Stimulated activated CD8-positive, alpha-beta memory T cell treated with anti-CD3 and anti-CD28 coated beads, Interleukin-15, amount 100 ng/mL, for 24 hours (primary cell): ENCODE measurements at places on chromosomes 7 and 10.

GRCh38 chr7:33351709-33352108, 222.3 kb downstream of the BBS9 start:
- DNase-seq: no peak

- no peak for DNase-seq
Measured at GRCh38 chr7:73342645-73343044, 14.7 kb downstream of the FKBP6 start.

DNA sequence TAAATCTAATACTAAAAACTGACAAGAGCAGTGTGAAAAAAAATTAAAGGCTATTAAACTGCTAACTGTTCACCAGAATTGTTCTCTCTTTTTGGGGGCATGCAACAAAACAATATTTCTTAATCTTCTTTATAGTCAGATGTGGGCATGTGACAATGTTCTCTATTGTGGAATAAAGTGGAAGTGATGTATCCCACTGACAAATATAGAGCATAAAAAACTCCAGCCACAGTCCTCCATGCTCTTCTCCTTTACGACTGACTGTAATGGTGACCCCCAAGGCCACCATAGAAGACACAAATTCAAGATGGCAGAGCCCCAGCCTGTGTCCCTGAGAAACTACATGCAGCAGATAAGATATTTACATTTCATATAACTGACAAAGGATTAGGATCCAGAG, 11.6 kb upstream of the CCDC6 start:
- no peak for DNase-seq

GRCh38 chr10:34464591-34464990, 350.5 kb downstream of the PARD3 start:
- DNase-seq: no peak

DNA sequence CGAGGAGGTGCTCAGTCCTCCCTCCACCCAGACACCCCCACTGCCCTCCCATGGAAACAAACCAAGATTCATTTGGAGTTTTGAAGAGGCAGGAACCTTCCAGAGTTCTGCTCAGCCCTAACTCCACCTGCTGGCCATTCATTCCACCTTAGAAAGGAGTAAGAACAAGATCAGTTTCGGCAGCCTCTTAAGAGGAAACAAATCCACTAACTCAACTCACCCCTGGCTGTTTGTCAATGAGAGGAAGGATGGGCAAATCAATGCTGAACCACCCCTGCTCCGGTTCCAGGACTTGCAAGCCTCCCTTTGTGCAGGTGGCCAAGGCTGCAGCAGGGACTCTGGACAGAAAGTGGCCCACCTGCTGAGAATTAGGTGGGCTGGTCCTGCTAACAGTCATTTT, 26.2 kb downstream of the CCDC3 start:
- DNase-seq: no peak

DNA sequence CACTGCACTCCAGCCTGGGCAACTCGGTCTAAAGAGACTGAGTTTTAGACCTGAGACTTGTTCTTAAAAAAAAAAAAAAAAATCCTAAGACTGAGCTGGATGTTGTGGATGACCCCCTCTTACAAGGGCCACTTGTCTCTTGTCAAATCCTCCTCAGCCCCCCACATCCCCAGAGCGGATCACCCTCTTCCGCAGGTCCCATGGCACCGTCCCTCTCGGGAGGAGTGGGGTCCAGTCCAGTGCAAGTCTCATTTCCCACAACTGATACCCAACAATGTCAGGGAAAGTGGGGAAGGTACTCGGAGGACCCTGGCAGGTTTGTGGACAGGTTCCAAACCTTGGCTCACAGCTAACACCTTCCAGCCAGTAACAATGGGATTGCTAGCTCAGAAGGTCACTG, 100.3 kb downstream of the ELFN1 start:
- no peak for DNase-seq

- DNase-seq: no peak
Measured at GRCh38 chr7:139091677-139091996, 17.9 kb downstream of the ZC3HAV1 start.

- DNase-seq: no peak
Measured at GRCh38 chr10:132866601-132867381, 75.6 kb downstream of the CFAP46 start.

DNA sequence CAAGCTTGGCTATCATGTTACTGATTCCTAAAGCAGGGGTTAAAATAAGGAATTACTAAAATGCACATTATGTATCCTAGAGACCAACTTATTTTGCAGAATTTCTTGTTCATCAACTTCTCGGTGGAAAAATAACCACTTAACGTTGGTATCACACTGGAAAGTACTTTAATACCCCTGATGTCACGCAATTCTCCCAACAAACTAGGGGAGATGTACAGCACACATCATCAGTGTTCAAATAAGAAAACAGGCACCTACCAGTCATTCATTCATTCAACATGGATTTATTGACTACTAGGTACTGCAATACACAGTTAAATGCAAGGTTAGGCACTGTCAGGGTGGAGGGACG, 648 bp downstream of the HUS1 start:
- no peak for DNase-seq

DNA sequence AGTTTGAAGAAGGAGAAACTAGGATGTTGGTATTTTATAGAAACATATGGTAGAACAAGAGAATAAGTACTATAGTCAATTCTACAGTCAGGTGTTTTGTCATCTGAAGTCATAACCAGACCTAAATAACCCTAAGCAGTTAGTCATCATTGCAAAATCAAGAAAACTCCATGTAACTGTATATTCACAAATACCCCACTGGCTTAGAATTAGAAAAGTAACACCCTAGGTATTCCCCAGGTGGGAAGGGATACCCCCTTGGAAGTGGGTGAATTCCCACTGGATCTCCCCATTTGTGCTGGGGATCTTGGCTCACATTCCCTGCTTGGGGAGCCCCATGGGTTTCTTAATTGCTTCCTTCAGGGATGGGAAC, 45.9 kb upstream of the ITGB8 start:
- DNase-seq: no peak

DNA sequence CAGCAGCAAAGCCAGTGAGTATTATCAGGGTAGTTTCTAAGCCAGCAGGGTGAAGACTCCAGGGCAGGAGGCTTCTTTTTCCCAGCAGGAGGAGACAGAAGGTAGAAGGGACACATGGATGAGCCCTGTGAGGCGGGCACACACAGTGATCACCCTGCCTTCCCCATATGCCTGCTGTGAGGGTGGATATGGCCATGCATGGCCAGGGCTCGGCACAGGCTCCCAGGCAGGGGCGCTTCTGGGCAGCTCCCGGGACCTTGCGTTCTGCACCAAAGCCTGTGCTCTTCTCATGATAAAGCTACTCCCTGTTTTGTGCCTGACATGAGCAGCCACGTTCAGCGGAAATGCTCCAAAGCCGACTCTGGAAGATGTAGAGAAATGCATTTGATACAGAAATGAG, 807.2 kb downstream of the TYW1 start:
- no peak for DNase-seq

DNA sequence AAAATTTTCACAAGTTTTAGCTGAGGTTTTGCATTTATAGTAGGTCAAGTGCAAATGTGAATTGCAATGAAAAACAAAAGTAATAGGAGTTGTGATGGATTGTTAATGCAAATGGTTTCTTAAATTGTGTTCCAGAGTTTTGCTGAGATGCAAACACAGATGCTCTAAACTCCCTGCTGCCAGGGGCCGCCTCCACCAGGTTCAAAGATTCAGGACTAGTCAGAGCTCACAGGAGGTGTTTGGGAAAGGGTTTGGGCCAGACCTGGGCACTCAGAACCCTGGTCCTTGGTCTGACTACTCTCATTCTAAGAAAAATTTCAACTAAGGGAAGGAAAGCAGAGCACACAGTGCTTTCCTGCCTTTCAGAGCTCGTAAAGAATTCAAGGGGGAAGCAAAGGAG, 193.1 kb downstream of the CCSER2 start:
- no peak for DNase-seq

GRCh38 chr10:49331431-49331830, 32.5 kb downstream of the C10orf71 start:
- no peak for DNase-seq

- DNase-seq: no peak
Measured at GRCh38 chr10:6578795-6579182, 1.3 kb downstream of the PRKCQ start.

DNA sequence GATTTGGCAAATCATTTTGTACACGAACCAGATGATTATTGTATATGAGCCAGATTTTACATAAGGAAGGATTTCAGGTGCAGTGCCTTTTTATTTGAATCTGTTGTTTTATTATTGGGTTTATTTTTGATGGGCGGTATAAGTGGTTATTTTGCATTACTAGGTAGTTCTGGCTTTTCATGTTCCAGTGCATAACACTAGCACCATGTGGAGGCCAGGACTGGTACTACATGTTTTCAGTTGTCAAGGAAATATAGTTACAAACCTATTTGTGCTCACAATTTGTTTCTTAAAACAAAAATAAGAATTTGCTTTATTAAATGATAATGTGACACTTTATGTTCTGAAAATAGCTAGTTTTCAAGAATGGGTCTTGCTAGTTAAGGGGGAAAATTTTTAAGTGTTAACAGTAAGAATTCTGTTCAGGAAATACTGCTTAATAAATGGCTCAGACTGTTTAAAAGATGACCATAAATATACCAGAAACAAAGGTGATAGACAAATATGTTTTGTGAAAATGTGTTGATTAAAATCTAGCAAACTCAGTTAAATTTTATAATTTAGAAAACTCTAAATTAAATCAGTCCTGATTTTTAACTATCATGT, 7.1 kb upstream of the SEMA3E start:
- no peak for DNase-seq

DNA sequence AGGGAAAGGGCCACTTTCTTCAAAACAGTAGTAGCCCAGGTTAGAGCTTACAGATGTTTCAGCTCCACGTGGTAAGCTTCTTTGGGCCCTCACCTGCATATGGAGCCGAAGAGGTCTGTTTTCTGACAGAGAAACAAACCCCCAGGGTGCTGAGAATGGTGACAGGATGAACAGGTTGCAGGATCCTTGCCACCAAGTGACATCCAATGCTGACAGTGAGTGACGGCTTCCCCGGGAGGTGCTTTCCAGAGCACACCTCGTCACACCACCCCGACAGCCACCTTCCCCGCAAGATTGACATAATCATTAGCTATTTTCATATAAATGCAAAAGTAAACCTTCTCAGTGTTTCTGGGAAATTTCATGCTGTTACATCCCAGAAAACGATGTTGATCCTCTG, 109.3 kb upstream of the BTBD16 start:
- no peak for DNase-seq

GRCh38 chr10:70912556-70912955, 24.2 kb upstream of the PCBD1 start:
- DNase-seq: no peak

- DNase-seq: no peak
Measured at GRCh38 chr10:72334825-72335393, 19.8 kb downstream of the DNAJB12 start.

- no peak for DNase-seq
Measured at GRCh38 chr10:119029613-119030420, at the start of gene NANOS1. Gene NANOS1, plus strand, starts transcription at chr10:119029714. Its CDS starts 88 bp downstream, at chr10:119029802.

DNA sequence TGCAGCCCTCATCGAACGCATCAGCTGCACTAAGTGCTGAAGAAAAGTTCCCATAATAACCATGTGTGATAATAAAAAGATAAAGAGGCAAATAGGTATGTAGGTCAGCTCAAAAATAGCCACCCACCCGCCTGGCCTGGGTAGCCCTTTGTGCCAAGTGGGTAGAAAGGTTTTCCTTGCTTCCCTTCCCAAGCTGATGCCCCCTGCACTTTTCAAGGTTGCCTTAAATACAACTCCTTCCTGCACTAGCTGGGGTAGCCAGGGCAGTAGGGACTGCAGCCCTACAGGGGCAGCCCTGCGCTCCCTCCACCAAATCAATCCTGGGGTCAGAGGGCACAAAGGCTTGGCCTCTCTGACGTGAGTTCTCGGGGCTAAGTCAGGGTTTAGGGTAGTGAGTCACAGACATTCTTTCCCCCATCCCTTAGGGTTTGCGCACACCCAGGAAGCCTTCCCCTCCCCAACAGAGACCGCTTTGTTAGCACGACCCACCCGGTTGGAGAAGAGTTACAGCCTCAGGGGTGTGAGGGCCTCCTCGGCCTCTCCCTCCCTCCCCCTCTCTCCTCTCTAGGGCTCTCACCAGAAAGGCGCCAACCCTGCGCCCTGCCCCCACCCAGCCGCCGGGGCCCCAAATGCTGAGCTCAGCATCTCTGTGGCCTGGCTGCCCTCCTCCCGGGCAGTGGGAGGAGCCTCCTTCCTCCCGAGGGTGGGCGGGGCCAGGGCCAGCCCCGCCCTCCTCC, 13.3 kb upstream of the DDIT4 start:
- DNase-seq: peak; percentile 65
